ENCODE measurements at places on chromosomes 11 and 22. TPM values are rescaled to one million over a fixed set of nuclear protein-coding genes. Genes with fewer than 3 reads are reported as not detected.
A peak's percentile ranks its signal among the peaks of the same experiment; 100 is the strongest.

Gene OR8B2
- total RNA-seq: not detected

Gene OR2AT4
- not detected for total RNA-seq

Gene TEX54
- not detected for total RNA-seq

Gene SRSF8
- 27.8 TPM for total RNA-seq

Gene NRIP3
- 0.73 TPM for total RNA-seq

Gene GDPD4
- total RNA-seq: not detected

Gene CACNA1I
- total RNA-seq: 0.07 TPM

Gene SMC1B
- total RNA-seq: not detected

Gene BLID
- not detected for total RNA-seq

Gene CDC45
- total RNA-seq: 52.8 TPM

Gene P2RX6
- 0.42 TPM for total RNA-seq

GRCh38 chr11:10824888-10825287 is 16.2 kb upstream of the EIF4G2 start:
- no peak for DNase-seq

DNA sequence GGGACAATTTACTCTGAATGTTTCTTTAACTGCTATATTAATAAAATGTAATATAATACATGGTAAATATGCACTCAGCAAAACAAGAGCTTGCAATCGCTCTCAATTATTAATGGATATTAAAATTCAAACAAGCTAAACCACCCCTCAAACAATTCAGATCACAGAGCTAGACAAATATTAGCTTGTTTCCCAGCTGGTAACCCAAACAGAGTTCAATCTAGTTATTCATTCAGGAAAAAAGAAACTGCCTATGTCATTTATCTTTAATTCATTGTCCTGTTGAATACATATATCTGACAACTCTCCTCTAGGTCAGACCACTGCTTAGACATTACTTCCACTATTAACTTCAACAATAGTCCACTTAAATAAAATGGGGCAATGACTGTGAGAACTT is 78.7 kb downstream of the SERGEF start:
- DNase-seq: no peak

DNA sequence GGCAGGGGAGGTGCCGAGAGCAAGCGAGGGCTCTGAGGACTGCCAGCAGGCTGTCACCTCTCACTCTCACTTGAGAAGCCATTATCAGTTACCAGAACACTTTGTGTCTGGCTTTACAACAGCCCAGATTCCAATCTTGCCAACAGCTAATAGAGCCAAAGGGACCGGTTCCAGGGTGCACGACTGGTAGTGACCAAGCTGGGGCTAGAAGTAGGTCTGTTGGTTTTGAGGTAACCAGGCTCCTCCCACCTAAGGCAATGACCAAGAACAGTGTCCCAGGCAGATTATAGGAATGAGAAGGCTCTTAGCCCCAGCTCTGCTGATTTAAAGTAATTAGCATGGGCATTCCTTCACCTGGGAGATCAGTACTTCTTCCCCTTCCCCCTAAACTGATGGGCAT is 7.2 kb upstream of the IL10RA start:
- DNase-seq: no peak

DNA sequence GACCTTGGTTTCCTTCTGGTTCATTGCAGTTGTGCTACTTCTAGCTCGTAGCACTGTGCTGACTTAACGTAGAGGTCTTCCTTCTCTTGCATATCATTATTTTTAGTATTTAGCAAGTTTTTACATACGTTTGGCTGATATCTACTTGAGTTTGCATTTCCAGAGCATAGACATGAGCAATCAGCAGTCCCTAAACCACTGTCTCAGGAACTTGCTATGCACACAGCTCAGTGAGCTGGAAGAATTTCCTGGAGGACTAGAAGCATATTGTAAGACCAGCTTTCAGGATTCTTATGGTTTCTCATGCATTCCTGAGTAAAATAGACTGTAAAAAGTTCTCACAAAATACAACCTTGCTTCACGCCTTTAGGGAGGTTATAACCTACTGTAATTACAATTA is 226.7 kb upstream of the PDGFD start:
- no peak for DNase-seq

GRCh38 chr11:13247606-13248296 is 29.8 kb upstream of the BMAL1 start:
- no peak for DNase-seq

- DNase-seq: peak; percentile 5
Observed at GRCh38 chr22:33577862-33578411, 342.3 kb downstream of the LARGE1 start.

DNA sequence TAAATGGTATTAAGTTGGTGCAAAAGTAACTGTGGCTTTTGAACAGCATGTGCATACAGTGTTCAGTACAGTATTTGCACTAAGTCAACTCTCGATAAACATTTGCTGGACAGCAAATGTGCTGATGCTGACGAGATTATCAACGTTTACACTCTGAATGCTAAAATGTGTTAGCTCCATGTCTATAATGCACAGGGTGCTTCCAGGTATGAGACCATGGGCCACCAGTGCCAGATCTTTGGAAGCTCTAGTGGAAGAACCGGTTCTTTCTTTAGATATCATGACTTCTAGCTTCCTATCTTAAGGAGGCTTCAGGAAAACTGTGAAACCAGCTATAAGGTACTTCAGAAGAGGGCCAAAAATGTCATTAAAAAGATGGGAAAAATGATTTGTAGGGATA is 17.2 kb downstream of the SNX19 start:
- DNase-seq: no peak

DNA sequence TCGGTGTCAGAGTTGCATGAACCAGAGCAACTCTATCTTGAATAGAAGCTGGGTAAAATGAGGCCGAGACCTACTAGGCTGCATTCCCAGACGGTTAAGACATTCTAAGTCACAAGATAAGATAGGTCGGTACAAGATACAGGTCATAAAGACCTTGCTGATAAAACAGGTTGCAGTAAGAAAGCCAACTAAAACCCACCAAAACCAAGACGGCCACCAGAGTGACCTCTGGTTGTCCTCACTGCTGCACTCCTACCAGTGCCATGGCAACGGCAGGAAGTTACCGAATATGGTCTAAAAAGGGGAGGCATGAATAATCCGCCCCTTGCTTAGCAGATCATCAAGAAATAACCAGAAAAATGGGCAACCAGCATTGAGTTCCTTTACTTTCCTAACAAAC is 2.4 kb upstream of the KAT5 start:
- no peak for DNase-seq

GRCh38 chr11:121244884-121245283 is 47.7 kb upstream of the SC5D start:
- DNase-seq: no peak

GRCh38 chr11:111601636-111601978 is 642 bp upstream of the SIK2 start:
- no peak for DNase-seq

DNA sequence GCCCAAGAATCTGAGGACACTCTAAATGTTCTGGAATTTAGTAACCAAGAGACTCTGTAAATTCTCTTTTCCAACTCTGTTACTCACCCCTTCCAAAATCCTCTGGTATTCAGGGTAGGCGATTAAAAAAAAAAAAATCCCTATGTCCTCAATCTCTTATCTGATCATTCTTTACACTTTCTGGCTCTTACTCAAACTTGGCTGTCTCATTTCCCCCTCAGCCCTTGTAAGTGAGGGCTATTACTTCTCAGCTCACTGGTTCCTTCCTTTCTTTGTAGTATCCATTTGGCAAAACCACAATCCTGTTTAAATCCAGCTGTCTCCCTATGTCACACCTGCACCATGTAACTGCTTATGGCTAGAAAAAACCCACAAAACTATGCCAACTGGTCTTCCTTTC is 12.7 kb upstream of the MSANTD2 start:
- DNase-seq: no peak

DNA sequence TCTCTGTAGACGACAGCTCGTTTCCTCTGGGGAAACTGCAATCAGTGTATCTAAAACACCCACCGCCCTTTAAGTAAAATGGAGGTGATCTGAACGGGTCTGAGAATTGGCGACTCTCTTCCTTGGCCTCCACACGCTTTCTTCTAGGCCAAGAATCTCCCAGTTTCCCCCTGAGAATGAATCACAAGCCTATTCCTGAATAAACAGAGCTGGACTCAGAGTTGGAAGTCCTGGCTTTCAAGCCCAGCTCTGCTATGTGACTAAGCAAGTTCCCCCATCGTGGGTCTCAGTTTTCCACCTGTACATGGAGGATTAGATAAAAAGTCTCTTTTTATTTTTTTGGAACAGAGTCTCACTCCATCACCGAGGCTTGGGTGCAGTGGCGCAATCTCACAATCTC is 200.4 kb downstream of the MN1 start:
- no peak for DNase-seq

- peak; percentile 37 for DNase-seq
Observed at GRCh38 chr22:37996515-37997246, 12.3 kb upstream of the SOX10 start.

DNA sequence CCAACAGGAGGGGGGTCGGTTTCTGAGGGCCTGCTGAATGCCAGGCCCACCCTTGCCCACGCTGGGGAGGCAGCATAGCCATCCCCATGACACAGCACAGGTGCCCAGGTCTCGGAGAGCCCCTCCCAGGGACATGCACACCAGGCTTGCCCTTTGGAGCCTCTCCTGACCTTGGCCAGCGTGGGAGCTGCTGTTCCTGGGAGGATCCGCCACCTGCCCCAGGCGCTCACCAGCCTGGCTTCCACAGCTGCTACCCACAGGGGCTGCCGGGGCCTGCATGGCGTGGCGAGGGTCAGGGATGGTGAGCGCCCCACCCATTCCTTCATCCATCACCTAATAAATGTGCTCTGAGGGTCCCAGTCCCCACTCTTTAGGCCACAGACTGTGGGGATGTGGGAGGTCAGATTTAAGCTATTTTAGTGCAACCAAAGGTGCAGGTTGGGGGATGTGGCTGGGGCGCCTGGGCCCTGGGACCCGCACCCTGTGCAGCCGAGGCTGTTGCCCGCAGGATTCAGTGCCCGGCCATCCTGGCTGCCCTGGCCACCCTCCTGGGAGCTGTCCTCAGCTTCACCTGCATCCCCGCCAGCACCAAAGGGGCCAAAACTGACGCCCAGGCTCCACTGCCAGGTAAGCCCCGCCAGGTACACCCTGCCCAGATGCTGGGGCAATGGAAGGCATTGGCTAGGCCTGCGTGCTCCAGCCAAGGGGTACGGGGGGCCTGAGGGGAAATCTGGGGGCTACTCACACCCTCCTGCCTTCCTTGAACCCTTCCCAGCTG is 12.9 kb downstream of the PHLDA2 start:
- DNase-seq: no peak

- DNase-seq: no peak
Observed at GRCh38 chr11:15118431-15118830, 3.7 kb downstream of the INSC start.

DNA sequence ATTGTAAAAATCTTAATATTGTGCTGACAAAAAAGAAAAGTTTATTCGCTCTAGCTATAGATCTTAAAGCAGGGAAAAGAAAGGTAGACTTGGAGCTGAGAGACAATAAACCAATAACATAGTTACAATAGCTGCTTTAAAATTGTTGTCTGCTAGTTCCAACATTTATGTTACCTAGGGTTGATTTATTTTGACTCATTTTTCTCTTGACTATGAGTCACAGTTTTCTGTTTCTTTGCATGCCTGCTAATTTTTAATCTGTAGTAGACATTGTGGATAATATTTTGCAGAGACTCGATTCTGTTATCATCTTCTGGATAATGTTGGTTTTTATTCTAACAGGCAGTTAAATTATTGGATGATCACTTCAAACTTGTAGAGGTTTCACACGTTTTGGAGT is 83.1 kb upstream of the TRPC6 start:
- no peak for DNase-seq

GRCh38 chr11:66767666-66768065 is 38.6 kb upstream of the SPTBN2 start:
- DNase-seq: no peak

DNA sequence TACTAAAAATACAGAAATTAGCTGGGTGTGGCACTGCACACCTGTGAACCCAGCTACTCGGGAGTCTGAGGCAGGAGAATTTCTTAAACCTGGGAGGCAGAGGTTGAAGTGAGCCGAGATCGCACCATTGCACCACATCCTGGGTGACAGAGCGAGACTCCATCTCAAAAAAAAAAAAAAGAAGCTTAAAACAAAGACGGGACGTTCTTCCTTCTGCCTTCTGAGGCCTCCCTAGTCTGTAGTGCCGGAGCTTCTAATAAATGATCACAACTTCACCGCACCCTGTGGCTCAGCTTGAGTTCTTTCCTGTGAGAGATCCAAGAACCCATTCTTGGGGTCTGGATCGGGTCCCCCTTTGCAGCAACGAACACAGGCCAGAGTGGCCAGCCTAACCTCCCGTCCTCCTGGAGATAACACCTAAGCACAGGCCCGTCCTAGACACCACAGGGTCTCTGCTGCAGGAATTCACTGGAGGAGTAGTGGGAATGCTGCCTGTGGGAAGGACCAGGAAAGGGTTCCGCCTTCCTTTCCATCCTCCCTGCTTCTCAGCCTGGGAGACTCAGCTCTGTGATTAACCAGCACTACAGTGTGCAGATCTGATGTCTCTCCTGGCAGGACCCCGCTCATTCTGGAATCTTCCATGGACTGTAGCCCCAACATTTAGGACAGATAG is 2.2 kb upstream of the APOBEC3H start:
- no peak for DNase-seq

GRCh38 chr11:74257959-74258553 is 53.4 kb downstream of the P4HA3 start:
- DNase-seq: no peak
